ENCODE measurements at places on chromosomes 12 and 14.

- DNase-seq, result no peak
Observed at GRCh38 chr12:120361506-120362208, 7.3 kb downstream of the MSI1 start.

GRCh38 chr12:57145460-57146059 is 1.9 kb downstream of the LRP1-AS start:
- DNase-seq, result no peak

DNA sequence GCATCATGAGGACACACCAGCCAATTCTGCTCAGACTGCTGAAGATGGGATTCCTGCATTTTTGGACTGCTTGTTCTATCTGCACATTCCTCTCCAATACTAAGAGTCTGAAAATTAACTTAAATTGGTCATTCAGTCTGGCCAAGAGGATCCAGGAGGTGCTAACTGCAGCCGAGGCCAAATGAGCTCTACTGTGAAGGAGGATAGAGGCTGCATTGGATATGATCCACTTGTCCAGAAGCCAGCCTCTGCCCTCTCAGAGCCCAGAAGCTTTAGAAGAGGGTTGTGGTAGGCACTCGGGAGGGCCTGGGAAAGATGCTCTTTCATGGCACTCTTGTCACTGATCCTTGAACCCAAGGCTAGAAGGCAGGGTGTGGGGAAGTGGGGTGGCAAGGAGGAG is 37.1 kb upstream of the PLEK2 start:
- DNase-seq, result no peak

DNA sequence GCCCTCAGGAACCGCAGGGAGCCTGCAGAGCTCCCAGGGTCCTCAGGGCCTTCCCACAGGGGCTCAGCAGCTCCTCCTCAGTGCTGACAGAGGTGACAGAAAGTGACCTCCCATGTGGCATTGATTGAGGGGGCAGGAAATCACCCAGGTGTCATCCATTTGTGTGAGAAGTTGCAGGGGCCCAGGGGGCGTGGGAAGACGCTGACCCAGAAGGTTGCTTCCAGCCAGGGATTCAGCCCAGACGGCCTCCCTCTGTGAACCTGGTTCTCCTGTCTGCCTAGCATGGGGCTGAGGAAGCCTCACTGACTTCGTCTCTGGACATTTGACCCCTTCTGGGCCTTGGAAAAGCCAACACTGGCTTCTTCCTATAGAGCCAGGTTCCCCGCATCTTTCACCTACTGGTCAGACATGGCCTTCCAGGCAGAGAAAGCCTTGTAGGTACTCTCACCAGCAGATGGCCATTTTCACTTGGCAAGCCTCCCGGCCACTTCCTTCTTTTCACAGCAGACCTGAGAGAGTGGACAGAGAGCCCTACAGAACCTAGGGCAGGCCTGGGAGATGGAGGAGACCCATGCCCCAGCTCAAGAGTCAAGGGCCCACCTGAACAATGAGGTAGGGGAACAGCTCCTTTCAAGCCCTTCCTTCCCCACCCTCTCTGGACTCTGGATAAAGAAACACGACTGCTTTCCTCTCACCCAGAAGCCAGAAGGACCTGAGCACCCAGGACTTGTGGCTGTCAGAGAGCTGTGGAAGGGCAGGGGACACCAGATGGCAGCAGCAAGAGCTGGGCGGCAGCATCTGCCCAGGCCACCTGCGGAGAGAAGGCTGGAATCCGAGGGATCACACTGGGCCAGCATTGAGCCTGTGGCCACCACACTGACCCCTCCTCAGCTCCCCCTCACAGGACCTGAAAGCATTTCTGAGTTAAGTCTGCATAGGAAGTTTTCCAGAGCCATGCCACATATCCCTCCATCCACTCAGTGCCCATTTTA is 377.8 kb downstream of the DPF3 start:
- peak; percentile 35 for DNase-seq

- no peak for DNase-seq
Observed at GRCh38 chr14:68215629-68216028, 396.1 kb downstream of the RAD51B start.

DNA sequence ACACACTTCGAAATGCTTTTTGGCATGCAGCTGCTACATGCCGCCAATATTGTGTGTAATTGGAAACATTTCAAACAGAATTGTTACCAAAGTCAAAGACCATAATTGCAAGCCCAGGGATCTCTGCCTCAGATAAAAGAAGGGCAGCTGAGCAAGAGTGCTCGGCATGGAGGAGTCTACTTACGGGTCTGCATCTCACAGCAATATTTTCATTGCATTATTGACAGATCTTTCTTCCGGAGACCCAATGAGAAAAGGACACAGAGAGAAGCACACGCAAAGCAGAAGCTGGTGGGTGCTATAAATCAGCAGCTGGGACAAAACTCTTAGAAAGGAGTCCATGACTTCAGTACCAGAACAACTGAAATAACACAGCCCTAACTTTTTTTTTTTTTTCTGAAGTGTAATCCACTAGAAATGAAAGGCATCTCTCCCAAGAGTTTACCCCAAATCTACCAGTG is 4.9 kb downstream of the PRICKLE1 start:
- DNase-seq, result no peak

DNA sequence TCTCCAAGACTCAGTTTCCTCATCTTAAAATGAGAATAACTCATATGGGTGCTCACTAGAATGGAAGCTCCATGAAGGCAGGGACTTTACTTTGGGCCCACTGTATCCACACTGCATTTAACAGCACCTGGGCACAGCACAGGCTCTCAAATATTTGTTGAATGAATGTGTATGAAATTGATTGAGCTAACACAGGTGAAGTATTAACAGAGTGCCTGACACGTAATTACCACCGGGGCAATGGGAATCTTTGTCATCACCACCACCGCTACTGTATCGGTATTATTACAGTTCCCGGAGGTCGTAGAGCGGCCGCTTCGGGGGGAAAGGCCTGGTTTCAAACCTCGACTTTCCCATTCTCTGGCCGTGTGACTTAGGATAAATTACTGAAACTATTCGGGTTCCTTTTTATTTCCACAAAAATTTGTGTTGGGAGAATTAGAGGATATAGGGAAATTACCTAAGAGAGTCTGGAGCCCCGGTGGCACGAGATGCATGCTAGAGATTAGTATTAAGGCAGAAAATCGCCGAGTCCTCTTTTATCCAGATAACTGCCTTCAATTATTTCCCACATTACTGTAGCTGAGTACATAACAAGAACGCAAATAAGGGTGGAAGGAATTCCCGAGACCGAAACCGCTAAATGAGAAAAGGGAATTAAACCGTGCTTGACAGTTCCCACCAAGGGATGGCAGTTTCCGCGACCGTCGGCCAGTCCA is 1.0 kb upstream of the RIC8B start:
- DNase-seq, result peak; percentile 51

- DNase-seq, result no peak
Observed at GRCh38 chr12:132329036-132329719, at the start of gene GALNT9. TSS of gene GALNT9 (minus strand) at chr12:132329589. CDS start at chr12:132329203, 386 bp downstream.

DNA sequence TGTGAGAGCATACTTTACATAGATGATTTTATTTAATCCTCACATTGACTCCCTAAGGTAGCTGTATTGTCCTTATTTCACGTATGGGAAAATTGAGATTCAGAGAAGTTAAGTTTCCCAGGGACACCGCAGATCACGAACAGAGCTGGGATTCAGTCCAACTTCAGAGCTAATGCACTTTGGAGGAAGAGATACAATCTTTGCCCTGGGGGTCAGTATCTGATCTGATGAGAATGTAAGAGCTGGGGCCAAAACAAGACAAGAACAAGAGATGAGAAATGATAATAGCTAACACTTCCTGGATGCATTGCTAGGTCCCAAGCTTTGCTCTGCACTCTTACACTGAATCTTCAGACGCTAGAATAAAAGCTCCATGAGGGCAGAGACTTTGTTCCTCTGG is 6.0 kb upstream of the CSAD start:
- DNase-seq, result no peak

DNA sequence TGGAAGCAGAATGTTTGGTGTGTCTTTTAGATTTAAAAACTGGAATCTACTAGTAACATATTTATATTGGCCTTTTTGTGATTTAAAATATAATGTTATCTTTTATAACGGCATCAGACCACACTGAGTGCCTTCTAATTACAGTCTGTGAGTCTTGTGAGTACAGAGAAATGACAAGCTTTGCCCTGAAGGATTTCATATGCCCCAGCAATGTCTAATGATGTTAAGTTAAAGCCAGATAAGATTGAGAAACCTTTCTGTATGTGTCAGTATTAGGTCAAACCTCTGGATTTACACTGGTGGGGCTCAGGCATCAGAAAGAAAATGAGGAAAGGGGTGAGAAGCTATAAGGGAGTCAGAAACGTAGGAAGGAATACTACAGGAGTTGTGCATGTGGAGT is 25.2 kb downstream of the PLEKHA5 start:
- DNase-seq, result no peak

DNA sequence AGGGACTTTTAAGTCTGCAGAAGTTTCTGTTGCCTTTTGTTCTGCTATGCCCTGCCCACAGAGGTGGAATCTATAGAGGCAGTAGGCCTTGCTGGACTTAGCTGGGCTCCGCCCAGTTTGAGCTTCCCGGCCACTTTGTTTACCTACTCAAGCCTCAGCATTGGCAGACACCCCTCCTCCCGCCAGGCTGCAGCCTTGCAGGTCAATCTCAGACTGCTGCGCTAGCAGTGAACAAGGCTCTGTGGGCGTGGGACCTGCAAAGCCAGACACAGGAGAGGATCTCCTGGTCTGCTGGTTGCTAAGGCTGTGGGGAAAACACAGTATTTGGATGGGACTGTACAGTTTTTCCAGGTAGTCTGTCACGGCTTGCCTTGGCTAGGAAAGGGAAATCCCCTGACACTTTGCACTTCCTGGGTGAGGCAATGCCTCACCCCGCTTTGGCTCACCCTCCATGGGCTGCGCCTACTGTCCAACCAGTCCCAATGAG is 43.7 kb downstream of the CCDC59 start:
- DNase-seq, result peak; percentile 75

DNA sequence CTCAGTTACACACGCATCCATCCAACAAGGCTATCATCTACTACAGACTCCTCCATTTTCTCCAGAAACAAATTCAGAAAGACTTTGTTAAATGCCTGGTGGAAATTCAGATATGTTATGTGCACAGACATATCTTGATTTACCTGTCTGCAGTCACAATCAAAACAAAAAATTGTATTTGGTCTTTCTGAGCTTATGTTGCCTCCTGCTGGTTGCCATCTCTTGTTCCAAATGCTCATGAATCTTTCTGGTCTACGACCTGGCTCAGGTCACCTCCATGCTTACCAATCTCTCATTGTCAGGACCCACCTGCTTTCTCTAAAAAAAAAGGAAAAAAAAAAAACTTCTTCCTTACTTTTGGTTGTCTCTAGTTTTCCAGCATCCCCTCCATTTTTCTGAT is 169.2 kb upstream of the PLXNC1 start:
- DNase-seq, result no peak

DNA sequence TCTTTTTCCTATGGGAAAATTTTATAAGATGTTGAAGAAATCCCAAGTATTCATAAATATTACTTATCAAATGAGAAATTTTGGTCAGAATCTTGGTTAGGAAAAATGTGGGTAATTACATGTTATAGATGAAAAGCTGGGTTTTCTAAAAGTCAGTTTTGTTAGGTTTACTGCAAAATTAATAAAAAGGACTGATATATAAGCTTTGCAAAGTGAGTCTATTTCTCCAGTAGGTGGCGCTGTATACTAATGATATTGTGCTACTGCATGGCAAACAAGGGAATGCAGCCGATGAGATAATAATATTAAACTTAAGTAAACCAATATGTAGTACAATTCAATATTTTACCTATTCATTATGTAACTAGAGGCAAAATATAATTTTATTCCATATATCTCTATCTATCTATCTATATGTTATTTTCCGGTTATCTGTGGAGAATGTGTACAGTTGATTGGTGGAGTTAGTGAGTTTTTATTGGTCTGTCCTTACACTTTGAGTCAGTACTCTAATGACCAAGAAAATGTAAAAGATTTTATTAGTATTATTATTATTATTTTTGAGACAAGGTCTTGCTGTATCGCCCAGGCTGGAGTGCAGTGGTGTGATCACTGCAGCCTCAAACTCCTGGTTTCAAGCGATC is 32.9 kb downstream of the MIPOL1 start:
- DNase-seq, result peak; percentile 17

GRCh38 chr14:103432627-103433026 is 47.4 kb downstream of the MARK3 start:
- DNase-seq, result no peak

DNA sequence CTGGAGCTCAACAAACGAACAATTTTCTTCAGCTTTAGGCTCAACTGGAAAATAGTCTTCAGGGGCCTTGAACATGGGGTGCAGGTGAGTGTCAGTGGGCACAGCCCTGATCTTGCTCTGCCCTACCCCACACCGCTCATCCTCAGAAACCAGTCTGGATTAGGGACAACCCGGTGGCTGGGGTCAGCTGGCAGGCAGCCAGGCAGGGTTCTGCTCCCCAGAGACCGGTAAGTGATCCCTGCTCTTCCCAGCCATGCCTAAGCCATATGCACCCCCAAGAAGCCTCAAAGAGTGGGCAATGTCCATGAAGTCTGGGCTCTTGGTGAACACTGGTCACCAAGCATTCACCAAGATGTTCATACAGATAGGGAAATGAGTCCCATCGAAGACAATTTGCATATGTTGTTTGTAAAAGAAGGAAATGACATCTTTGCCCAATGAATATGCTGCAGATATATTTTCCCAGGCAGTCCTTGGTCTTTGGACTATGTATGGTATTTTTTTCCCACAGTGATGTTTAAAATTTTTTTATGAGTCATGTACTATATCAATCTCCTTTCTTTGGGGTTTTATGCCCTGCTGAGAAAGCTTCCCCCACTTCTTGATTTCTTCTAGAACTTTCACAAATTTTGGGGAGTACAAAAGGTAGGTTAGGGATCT is 63.9 kb upstream of the VASH1 start:
- DNase-seq, result no peak

DNA sequence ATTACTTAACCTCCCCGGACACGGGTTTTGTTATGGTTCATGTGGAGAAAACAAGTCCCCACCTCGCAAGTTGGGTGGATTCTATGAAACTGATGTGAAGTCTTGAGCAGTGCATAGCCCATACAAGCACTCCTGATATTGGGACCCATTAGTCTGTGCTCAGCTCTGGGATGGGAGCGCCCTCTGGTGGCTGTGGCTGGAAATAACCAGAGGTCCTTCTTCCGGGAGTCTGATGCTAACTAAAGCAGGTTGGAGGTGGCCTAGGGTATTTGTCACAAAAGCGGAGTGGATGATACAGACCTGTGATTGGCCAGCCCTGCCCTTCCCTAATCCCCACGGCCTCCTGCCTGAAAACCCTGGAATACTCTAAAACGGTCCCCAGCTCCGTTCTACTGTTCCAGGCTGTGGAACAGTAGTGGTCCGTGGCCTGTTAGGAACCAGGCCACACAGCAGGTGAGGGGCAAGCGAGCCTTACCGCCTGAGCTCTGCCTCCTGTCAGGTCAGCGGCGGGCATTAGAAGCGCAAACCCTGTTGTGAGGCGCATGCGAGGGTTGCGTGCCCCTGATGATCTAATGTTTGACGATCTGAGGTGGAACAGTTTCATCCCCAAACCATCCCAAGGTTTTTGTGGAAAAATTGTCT is 6.4 kb downstream of the SLC48A1 start:
- DNase-seq, result peak; percentile 86

GRCh38 chr14:90193925-90194324 is 62.4 kb upstream of the PSMC1 start:
- DNase-seq, result peak; percentile 21

- no peak for DNase-seq
Observed at GRCh38 chr14:104935026-104935650, 10.5 kb downstream of the PLD4 start.

- DNase-seq, result no peak
Observed at GRCh38 chr14:32225378-32225920, 22.4 kb upstream of the RNU6-8 start.

- DNase-seq, result no peak
Observed at GRCh38 chr12:96912261-96912660, 5.2 kb downstream of the NEDD1 start.

Measured in Calu3 (cell line).